ENCODE measurements at places on chromosomes 2 and 18.

- DNase-seq: no peak
Measured at GRCh38 chr2:39379643-39380524, 57.2 kb downstream of the MAP4K3 start.

GRCh38 chr2:23146011-23146410 lies 239.0 kb upstream of the KLHL29 start:
- DNase-seq: no peak

DNA sequence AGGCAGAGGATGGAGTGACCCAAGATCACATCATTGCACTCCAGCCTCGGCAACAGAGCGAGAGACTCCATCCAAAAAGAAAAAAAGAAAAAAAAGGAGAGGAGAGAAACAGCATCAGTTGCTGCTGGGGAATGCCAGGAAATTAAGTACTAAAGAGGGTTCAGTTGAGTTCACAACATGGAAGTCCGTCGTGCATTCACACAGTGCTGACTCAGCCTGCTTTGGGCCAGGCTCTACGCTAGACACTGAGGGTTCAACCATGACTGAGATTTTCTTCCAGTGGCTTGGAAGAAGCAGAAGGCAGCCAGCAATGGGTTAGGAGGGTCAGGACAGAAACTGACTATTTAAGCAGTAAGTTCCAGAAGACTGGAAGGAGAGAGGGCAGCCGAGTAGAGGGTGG lies 108.8 kb downstream of the FMNL2 start:
- DNase-seq: no peak

DNA sequence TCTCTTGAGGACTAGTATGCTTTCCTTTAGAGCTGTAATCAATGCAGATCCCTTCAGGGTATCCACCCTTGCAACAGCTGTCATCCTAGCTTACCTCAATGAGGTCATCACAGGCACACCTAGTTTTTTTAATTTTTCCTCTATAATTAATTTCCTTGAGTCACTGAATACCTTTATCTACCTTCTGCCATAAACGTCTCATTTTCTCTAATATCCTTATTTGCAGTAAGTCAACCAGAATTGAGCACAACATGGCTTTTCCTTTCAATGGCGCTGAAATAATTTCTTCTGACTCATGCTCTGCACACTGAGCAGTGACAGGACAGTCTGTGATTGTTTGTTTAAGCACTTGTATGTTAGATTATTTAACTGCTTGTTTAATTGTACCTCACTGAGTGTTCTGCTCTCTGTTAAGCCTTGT lies 49.4 kb downstream of the ETAA1 start:
- DNase-seq: no peak

DNA sequence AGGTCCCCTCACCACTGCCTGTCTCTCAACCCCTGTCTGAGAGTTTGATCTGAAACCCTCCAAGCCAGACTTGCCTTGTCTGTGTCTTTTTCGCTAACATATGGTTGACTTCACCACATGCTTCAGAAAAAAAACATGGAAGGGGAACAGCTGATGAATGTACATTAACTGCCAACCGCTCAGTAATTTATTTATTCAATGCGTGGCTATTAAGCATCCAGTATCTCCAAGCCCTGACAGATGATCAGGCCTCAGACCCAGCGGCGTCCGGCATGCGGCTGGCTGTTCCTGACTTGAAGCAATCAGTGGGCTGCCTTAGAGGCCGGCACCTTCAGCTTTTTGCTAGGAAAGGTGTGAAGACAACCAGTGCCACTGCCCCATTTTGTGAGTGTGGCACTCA lies 62.3 kb downstream of the NGEF start:
- DNase-seq: no peak

DNA sequence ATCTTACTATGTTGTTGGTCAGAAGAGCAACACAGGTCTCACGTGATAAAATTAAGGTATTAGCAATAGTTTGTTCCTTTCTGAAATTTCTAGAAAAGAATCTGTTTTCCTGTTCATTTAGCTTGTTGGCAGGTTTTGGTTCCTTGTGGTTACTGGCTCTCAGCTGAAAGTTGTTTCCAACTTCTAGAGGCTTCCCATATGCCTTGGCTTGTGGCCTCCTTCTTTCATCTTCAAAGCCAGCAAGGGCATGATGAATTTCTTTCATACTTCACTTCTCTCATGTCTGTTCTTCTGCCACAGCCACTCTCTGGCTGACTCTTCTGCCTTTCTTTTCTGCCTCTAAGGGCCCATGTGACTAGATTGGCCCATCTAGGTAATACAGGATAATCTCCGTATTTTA lies 193.7 kb downstream of the TRIB2 start:
- DNase-seq: no peak

- DNase-seq: no peak
Measured at GRCh38 chr2:188248513-188248912, 43.2 kb upstream of the GULP1 start.

DNA sequence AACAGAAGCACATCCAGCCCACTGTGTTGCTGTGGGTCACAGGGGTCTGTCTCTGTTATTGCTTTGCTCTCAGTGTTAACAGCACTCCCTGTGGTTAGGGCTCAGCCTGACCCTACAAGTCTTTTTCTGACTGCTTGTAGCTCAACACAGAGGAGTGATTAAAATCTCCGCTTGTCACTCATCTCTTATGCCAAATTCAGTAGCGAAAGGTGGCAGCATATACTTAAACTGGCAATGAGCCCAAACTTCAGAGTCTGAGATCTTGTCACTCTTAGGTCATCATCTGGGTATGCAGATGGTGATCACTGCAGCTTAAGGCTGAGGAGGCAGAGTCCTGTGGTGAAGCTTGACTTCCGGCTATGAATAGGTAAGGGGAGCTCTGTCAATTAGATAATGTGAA lies 63.3 kb upstream of the CSRNP3 start:
- no peak for DNase-seq

- DNase-seq: no peak
Measured at GRCh38 chr18:6315517-6316331, 99.0 kb downstream of the L3MBTL4 start.

GRCh38 chr2:65320042-65320725 lies 92.6 kb downstream of the ACTR2 start:
- no peak for DNase-seq

All from nucleus accumbens (tissue), 56 donors.